ENCODE measurements at places on chromosomes 5 and 9.

GRCh38 chr5:73180566-73180965, 7.6 kb downstream of the TMEM174 start:
- DNase-seq, result no peak

DNA sequence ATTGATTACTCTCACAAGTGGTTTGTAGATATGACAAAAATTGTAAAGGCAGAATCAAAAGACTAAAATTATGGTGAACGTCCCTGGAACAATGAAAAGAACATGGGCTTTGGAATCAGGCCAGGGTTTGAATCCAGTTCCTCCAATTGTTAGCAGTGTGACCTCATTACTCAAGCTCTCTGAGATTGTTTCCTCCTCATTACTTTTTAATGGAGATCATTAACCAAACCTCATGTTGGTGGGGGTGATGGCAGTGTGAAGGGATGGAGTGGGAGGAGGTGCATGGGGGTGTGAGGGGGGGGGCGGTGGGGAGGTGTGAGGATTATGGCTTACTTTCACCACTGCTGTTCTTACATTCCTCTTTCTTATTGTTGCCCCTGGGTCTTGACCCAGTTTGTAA, 44.1 kb upstream of the FOXE1 start:
- DNase-seq, result no peak

DNA sequence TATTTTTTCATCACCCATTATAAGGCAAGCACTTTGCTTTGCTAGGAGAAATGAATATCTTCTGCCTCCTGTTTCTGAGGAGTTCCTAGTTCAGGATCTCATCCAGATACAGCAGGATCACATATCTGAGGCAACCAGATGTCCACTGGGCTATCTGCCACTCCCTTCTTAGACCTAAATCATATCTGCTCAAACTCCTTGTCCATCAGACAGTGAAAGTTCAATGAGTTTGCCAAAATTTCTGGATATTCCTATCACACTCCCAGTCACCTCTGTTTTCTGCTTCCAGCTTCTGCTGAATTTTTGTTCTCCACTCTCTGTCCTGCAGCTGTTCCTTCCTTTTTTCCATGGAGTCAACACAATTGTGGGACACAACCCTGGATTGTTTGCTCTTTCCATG, 54.2 kb upstream of the BASP1 start:
- DNase-seq, result no peak

DNA sequence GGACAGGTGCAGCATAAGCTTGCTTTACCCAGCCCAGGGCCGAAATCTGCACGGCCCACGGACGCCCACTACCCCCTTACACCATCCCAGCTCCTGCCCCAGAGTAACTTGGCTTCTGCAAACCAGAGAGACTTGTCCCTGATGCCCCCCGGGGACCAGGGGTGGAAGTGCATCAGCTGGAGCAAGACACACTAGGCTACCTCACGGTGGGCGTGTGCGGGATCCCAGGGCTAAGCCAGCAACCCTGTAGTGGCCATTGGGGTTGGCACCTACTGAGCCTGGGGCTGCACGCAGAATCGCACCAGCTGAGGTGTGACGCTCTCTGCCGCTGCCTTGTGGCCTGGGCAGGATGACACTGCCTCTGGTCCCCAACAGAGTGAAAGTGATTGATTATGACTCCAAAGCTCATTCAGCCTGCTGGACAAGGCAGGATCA, 6.1 kb upstream of the ZNF79 start:
- DNase-seq, result peak; percentile 54

DNA sequence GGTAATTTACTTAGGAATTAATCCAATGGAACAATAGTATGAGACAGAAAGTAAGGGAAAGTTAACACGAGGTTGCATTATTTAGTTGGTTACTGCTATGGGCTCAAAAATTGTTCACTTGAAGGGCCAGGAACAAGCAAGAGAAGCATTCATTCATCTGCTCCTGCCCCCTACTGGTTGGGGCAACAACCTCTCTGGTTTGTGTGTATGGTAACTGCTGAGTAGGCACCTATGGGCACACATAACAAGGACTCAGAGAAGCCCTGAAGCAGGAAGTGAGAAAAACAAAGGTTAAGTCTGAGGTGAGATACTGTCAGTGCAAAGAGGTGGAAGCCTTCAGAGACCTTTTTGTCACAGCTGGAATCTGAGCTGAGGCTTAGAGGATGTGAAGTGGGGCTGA, 34.4 kb upstream of the RANBP6 start:
- peak; percentile 77 for DNase-seq

GRCh38 chr5:37255774-37256358, 6.7 kb upstream of the CPLANE1 start:
- DNase-seq, result no peak

GRCh38 chr5:179766726-179767455, 26.9 kb upstream of the LTC4S start:
- DNase-seq, result no peak

GRCh38 chr9:109499093-109499630, 1.1 kb upstream of the PTPN3 start:
- DNase-seq, result no peak

GRCh38 chr9:5437254-5438216, at the start of gene PLGRKT:
Gene PLGRKT (minus strand): TSS chr9:5437925. CDS start chr9:5431977, 5,948 bp downstream.
- DNase-seq, result peak; percentile 98

GRCh38 chr9:31996331-31996730, 388.1 kb upstream of the ACO1 start:
- DNase-seq, result no peak

- peak; percentile 6 for DNase-seq
These were observed 216.8 kb downstream of the PBX3 start for GRCh38 chr9:125963932-125964331.

GRCh38 chr5:76483881-76484280, 80.8 kb downstream of the IQGAP2 start:
- DNase-seq, result no peak

DNA sequence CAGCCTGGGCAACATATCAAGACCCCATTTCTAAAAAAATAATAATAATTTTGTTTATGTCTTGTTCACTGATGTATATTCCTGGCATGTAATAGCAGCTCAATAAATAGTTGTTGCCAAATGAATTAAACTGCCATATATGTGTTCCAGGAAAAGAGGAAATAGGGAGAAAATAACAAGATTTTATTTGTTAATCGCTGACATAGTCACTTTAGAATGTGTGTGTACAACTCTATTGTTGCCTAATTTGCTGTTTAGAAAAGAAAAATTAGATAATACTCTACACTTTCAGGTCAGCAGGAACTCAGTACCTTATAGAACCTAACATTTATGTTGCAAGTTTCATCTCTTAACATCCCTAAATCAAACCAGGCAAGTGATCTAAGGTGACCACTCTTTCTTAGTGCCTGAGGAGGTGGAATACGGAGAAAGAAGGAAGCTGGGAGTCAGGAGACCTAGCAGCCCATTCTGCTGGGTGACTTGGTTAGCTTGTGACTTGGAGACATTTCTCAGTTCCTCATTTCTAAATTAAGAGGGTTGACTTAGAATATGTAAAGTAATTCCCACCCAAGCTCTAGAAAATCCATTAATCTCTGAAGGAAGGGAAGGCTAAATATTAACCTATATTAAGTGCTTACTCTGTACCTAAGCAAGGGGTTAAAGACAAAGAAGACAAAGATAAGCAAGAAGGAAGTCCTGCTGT, 110.3 kb upstream of the IQGAP2 start:
- no peak for DNase-seq

DNA sequence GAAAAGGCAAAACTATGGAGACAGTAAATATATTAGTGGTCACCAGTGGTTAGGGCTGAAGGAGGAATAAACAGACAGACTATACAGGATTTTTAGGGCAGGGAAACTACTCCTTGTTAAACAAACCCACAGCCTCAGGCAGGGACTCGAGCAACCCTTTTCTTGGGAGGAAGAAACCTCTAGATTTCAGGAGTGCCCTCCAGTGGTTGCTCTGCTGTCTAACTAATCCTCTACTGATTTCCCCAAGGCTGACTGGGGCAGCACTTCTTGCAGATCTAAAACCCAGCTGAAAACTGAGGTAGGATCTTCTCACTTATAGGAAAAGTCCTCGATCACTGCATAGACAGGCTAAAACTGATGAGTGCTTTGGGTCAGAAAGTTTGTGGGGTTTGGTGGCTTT, 176.8 kb downstream of the ISOC1 start:
- no peak for DNase-seq

DNA sequence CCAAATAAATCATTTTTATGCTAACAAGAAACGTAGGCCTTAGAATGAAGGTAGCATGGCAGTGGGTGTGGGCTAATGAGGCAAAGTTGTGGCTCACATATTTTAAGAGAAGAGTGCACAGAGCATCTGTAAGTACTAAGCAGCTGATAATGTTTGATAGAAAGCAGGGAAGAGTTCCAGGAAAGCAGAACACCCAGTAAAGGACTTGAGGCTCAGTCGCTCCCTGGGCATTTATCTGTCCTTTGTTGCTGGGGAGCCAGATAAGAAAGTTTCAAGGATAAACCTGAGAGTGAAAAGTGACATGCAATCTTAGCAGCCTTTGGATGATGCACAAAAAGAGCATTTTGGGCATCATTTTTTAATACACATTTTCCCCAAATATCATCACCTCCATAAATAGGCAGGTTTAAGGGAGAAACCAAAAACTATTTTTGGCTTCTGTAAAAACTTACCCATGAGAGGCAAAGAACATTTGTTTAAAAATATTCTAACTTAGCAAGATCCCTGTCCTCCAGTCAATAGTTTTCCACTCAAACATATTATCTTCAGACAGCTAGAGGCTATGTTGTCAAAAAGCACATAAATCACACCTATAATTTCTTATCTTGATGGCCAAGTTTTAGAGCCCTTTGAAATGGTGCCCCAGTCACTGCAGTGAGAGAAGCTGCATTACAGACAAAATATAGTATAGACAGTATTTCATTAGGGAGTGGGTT, 3.4 kb downstream of the FREM1 start:
- DNase-seq, result no peak

GRCh38 chr9:71793386-71794105, 25.2 kb upstream of the CEMIP2 start:
- no peak for DNase-seq

GRCh38 chr9:89592963-89593726, 11.7 kb upstream of the GADD45G start:
- no peak for DNase-seq

GRCh38 chr5:111528056-111528455, 15.7 kb upstream of the STARD4 start:
- no peak for DNase-seq

DNA sequence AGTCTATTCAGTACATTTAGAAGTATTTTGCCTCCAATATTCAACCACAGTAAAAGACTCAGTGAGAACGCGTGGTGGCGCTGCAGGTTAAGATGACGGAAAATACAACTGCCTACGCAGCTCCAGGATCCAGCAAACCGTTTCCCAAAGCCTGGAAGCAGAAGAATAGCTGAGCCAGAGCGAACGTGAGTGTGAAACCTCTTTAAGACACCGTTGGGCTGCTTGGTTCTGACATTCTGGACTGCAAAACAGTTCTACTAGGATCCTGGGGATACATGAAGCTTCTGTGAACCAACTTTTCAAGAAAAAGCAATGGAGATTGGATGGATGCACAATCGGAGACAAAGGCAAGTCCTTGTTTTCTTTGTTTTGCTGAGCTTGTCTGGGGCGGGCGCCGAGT, at the start of gene PCDHB16:
Gene PCDHB16 (plus strand): TSS at position 140 of the 400 bp plus-strand sequence. CDS start 173 bp downstream, at position 313.
- DNase-seq, result no peak

- no peak for DNase-seq
These were observed 34.8 kb downstream of the CAMK2A start for GRCh38 chr5:150254774-150255173.

GRCh38 chr5:55407059-55407684, 99.4 kb downstream of the MTREX start:
- DNase-seq, result peak; percentile 17

DNA sequence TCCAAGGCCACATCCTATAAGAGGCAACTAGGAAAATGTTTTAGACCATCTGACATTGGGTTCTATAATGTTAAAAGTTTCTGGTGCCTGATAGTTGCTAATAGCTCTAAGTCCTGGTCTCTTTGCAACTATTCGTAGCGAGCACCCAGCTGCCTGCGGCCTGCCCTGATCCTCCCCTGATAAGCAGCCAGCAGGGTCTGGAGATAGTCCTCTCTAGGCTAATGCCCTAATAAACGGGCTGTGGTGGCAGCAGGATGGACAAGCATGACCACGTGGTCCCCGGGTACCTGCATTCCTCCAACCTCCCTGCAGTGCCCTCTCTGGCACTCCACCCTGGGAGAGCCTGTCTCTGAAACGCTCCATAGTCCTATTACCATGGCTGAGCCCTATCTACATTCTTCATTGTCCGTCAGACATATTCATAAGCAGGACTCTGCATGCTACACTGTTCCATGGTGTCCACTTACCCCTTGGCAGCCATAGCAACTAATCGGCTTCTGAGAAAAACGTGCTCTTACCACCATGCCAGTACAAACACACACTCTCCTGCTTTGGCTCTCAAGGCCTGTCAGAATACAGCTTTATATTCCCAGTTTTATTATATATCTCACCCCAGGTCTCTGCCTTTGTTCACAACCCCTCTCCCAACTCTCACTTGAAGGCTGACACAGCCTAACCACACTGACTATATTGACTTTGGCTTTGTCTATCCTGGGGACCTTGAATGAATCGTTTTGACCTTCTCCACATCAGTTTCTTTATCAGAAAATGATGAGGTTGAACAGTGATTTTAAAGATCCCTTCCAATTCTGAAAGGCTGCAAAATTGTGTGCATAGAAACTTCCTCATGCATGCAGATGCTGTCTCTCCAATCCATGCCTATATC, 49.9 kb upstream of the DAPK1 start:
- no peak for DNase-seq

- DNase-seq, result no peak
These were observed 9.7 kb upstream of the CYSTM1 start for GRCh38 chr5:140165101-140165922.

GRCh38 chr9:134251296-134252069, 74.8 kb upstream of the RXRA start:
- DNase-seq, result no peak

DNA sequence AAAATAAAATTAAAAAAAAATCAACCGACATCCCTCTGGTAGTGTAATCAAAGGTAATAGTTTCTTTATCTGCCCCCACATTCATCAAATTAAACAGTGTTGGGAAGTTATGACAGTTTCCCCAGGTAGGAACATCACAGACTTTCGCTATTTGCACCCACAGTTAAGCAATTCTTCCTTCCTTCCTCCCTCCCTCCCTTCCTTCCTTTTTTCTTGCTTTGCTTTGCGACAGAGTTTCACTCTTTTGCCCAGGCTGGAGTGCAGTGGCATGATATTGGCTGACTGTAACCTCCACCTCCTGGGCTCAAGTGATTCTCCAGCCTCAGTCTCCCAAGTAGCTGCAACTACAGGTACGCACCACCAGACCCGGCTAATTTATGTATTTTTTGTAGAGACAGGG, 10.8 kb upstream of the BICD2 start:
- no peak for DNase-seq

GRCh38 chr9:21684231-21684630, 118.2 kb upstream of the MTAP start:
- no peak for DNase-seq

GRCh38 chr9:38319496-38320173, 72.9 kb upstream of the ALDH1B1 start:
- no peak for DNase-seq

GRCh38 chr9:98906273-98907040, 37.2 kb upstream of the COL15A1 start:
- no peak for DNase-seq

Measured in activated CD4-positive, alpha-beta T cell treated with anti-CD3 and anti-CD28 coated beads, Interleukin-10, Interleukin-2, amounts not matched to agents 100 ng/mL and 50 ng/mL, durations not matched to agents 16 hours and 8 hours (primary cell).